NB4 (cell line): ENCODE measurements at places on chromosomes 5 and 9.

- DNase-seq, result no peak
These were observed 2.8 kb downstream of the GFPT2 start for GRCh38 chr5:180350296-180350695.

DNA sequence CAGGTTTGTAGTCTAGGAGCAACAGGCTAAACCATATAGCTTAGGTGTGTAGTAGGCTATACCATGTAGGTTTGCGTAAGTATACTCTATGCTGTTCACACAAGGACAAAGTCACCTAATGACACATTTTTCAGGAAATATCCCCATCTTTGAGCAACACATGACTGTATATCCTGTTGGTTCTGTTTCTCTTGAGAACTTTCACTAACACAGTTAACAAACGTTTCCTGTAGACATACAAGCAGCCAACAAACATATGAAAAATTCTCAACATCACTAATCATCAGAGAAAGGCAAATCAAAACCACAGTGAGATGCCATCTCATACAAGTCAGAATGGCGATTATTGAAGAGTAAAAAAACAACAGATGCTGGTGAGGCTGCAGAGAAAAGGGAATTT lies 68.2 kb downstream of the NR2F1-AS1 start:
- no peak for DNase-seq

DNA sequence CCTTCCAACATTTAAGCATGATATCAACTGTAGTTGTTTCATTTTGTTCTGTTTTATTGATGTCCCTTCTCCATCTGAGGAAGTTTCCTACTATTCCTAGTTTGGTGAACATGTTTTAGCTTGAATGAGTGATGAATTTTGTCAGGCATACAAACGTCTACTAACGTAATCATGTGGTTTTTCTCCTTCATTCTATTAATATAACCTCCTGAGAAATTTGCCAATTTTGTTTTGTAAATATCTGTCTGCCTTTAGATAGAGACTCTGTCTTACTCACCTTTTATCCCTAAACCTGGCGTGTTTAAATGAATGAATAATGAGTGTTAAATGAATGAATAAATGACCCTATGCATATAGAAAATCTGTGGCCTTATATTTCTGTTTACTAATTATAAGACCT lies 26.5 kb upstream of the NREP start:
- no peak for DNase-seq

GRCh38 chr5:167570431-167570830 lies 721.0 kb upstream of the WWC1 start:
- no peak for DNase-seq

- no peak for DNase-seq
These were observed 515.2 kb downstream of the ZNF608 start for GRCh38 chr5:124231230-124231629.

DNA sequence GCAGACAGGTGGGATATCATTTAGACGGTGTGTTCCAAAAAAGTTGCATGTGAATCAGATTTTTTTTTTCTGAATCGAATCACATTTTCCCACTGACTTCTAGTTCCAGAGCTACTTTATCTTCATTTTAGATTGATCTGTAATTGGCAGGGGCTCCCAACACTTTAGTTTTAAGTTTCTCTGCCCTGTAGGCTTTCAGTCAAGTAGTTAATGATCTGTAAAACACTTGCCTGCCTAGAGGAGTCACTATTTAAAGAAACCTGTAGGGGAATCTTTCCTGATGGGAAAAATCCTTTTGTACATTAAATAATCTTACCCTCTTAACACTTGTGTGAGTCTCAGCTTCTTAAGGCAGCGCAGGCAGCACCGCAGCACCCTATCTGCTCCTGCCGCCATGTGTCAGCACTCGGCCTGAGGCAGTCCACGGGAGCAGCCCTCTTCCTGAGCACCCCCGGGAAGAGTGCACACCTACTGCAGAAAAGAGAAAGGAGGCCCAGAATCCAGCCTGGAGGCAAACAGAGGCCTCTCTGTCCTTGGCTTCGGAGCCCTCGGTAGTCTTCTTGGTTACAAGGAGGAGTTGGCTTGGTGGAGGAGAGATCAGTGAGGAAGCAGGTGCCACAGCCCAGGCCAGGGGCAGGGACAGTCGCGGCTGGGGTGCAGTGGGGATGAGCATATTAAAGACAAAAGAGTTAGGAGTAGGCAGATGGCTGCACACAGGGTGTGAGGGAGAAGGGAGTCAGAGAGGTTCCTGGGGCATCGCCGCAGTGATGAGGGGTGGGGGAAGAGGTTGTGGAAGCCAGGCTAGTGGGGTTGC lies 209.3 kb downstream of the GAPVD1 start:
- no peak for DNase-seq

GRCh38 chr5:68593211-68593671 lies 377.7 kb downstream of the PIK3R1 start:
- DNase-seq, result no peak

DNA sequence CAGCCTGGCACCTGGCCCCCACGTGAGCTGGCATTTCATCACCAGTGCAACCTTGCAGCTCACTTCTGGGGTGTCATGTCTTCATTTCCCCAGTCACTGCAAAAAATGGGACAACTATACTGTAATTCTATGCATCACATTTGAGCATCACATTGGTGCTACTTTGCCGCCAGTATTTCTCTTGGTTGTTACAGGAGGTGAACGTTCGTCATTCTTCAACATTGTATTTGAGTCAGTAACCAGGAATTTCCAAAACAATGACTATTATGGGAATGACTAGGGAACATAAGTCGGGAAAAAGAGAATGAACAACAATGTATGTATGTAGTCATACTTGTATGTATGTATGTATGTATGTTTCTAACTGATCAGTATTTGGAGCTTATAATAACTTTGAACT lies 1278.0 kb downstream of the EFNA5 start:
- DNase-seq, result no peak

DNA sequence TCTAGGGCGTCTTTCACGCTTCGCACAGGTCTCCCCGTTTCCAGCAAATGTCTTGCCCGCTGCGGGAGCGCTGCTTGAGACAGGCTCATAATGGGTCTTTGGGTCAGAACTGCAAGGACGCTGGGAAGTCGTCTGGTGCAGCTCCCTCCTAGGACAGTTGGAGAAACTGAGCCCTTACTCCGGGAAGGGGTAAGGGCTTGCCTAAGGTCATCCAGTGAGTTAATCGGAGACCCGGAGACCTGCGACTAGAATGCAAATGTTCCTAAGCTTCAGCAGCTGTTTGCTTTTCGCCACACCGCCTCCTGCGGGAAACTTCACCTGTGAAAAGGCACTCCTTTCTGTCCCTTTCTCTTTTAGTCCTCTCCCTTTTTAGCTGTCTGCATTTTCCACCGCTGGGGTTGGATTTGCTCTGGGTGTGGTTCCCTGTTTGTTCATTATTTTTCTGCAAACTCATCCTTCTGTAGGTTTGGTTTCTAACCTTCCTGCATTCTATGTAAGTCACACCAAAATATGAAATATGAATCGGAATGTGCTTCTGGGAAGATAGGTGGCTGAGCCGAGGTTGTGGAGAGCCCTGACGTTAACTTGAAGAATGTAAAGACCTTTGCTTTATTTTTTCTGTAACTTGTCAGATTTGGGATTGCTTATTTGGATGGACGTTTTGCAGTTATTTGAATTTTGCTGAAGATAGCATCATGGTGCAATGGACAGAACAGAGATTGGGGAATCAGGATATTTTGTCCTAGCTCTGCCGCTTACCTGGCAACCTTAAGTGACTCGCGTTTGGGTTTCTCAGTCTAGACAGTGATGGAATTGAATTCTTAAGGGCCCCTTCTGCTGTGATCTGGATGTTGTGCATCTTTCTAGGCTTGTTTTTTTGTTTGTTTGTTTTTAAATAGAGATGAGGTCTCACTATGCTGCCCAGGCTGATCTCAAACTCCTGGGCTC lies 909 bp downstream of the SLC36A1 start:
- DNase-seq, result peak; percentile 36

GRCh38 chr9:111231801-111232580 lies 98.0 kb downstream of the OR2K2 start:
- no peak for DNase-seq

DNA sequence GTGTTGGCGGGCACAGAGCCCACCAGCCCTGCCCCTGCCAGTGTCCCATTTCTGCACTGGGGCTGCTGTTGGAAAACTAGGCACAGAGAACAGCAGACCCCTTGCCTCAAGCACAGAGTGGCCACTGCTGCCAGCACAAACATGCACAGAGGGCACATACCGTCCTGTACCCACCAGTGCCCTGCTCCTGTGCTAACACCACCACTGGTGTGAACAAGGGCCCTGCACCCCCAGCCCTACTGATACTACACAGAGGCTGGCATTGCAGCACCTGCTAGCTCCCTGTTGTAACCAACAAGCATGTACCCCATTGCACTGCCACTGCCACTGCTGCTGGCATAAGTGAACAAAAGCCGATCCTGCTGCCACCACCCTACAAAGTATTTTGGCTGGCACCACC lies 348.0 kb upstream of the MPDZ start:
- no peak for DNase-seq

GRCh38 chr5:95533106-95533505 lies 21.7 kb downstream of the SKIC3 start:
- DNase-seq, result no peak

GRCh38 chr5:139272471-139273321 lies 20.8 kb upstream of the MATR3 start:
- peak; percentile 91 for DNase-seq

GRCh38 chr9:135524130-135524861 lies 3.1 kb downstream of the LCN1 start:
- DNase-seq, result no peak

GRCh38 chr5:137400571-137400970 lies 98.6 kb downstream of the SPOCK1 start:
- DNase-seq, result no peak

GRCh38 chr9:129559506-129559881 lies 61.4 kb downstream of the C9orf50 start:
- no peak for DNase-seq

GRCh38 chr5:172617817-172618216 lies 23.2 kb upstream of the NEURL1B start:
- no peak for DNase-seq

GRCh38 chr5:111224561-111225345 lies 569 bp downstream of the CAMK4 start:
- no peak for DNase-seq

GRCh38 chr5:110088676-110089436 lies 399.1 kb downstream of the MAN2A1 start:
- no peak for DNase-seq

DNA sequence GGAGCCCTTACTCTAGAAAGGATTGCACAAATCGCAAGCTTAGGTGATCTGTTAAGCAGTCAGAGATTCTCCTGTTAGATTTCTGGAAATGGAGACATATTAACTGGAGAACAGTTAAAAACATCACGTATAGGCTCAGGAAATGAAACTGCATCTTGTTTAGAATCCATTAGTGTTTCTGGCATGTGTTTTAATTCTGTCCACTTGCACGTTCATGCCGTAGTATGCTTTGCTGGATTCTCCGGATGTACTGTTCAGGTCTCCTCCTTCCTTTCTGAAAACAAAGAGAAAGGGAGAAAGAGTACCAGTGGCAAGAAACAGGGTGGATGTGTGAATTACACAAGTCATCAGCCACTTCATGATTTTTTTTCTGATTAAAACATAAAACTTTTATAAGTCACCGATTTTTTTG lies 2.5 kb upstream of the RGMB start:
- DNase-seq, result no peak

GRCh38 chr5:64766941-64767340 lies 1.6 kb downstream of the SREK1IP1 start:
- DNase-seq, result no peak

GRCh38 chr9:20187318-20187717 lies 398.5 kb upstream of the SLC24A2 start:
- no peak for DNase-seq

GRCh38 chr5:40034441-40034840 lies 609.7 kb upstream of the DAB2 start:
- DNase-seq, result no peak

- DNase-seq, result peak; percentile 49
These were observed 11.0 kb downstream of the CDH10 start for GRCh38 chr5:24633715-24634325.

DNA sequence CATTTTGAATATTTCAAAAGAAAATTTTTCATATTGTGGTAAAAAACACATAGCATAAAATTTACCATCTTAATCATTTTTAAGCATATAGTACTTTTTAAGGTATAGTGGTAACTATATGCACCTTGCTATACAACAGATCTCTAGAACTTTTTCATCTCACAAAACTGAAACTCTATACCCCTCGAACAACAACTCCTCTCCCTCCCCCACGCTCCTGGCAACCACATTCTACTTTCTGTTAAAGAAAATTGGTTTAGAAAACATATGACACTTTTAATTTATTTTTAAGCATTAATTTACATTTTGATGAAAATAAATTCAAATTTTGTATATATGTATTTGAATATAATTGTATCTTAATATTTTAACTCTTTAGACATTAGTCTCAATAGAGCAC lies 147.2 kb upstream of the EFNA5 start:
- no peak for DNase-seq

GRCh38 chr5:34535944-34536623 lies 120.0 kb upstream of the RAI14 start:
- no peak for DNase-seq

DNA sequence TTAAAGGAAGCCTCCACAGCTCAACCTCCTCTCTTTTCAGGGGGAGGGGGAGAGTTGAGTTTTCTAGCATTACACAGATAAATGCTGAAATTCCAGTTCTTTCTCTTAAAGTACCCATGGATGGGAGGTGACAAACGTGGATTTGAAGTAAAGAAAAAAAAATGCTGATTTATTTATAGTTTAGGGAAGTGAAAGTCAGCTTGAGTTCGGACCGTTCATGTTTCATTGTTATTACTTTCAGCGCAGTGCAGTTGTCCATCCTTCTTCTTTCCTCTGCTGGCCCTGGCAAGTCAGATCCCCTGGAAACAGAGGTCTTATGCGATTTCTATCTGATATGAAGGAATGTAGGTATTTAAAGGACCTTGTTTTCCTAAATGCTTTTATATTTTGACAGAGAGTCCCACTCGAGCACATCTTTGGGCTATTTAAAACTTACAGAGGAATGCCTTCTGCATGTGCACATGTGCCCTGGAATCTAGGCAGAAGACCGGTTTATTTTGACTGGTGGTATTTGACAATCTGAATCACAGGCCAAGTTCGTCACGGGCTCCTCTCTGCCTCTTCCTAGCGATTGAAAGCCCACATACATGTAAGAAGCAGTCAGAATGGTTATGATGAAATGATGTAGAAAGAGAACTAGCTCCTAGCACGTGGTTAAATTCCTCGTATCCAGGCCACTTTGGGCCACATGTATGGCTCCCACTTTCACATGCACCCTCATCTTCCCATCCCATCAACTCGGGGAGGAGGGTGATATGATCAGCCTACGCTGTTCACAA lies 385.2 kb upstream of the KLF4 start:
- DNase-seq, result peak; percentile 68

GRCh38 chr9:76336027-76336426 lies 58.2 kb downstream of the RFK start:
- no peak for DNase-seq
